ENCODE measurements at places on chromosomes 7 and 10. TPM values are rescaled to one million over a fixed set of nuclear protein-coding genes. Genes with fewer than 3 reads are reported as not detected.

- H3K4me3 ChIP-seq = no peak overlapping the region
- peaks cover 6% of the 10 kb centered on the region for H3K4me1 ChIP-seq
- H3K36me3 ChIP-seq = no peaks in the 10 kb centered on the region
- no peak overlapping the region for H3K27ac ChIP-seq
- H3K27me3 ChIP-seq = no peaks in the 10 kb centered on the region
Measured at GRCh38 chr10:18194634-18195033, 54.4 kb downstream of the CACNB2 start.

DNA sequence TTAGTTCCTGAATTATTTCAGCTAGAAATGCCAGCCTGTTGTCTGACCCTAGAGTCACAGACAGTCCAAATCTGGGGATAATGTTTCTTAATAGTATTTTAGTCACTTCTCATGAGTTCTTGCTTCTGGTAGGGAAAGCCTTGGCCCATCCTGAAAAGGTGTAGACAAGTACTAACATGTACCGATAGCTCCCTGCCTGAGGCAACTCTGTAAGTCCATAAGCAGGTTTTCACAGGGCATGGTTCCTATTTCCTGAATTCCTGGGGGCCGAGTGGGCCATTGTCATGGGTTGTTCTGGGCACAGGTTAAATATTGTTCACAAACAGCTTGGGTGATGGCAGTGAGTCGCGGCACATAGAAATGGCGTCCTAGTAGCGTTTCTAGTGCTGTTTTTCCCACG, 3.1 kb upstream of the ZNF117 start:
- H3K27me3 ChIP-seq = no peaks in the 10 kb centered on the region
- H3K36me3 ChIP-seq = peaks cover 3% of the 10 kb centered on the region
- DNase-seq = no peak
- H3K4me3 ChIP-seq = no peak overlapping the region

The SEPTIN7 gene
- 270 TPM for total RNA-seq

The DPYSL4 gene
- total RNA-seq = 0.84 TPM

The RPEL1 gene
- not detected for total RNA-seq
